ENCODE measurements at places on chromosomes 5 and 9.
A peak's percentile ranks its signal among the peaks of the same experiment; 100 is the strongest.

- no peak overlapping the region for H3K4me3 ChIP-seq
- no peaks in the 10 kb centered on the region for H3K36me3 ChIP-seq
- H3K4me1 ChIP-seq: peaks cover 9% of the 10 kb centered on the region
- peaks cover 5% of the 10 kb centered on the region for H3K27me3 ChIP-seq
- no peak overlapping the region for H3K27ac ChIP-seq
These were observed 81.5 kb downstream of the FAM114A2 start for GRCh38 chr5:153957205-153957604.

GRCh38 chr9:131863306-131863896, 123.5 kb upstream of the RAPGEF1 start:
- peaks cover 2% of the 10 kb centered on the region for H3K36me3 ChIP-seq
- H3K27ac ChIP-seq: no peak overlapping the region
- H3K4me1 ChIP-seq: no peaks in the 10 kb centered on the region
- H3K4me3 ChIP-seq: no peak overlapping the region
- H3K27me3 ChIP-seq: no peaks in the 10 kb centered on the region
- DNase-seq: no peak

DNA sequence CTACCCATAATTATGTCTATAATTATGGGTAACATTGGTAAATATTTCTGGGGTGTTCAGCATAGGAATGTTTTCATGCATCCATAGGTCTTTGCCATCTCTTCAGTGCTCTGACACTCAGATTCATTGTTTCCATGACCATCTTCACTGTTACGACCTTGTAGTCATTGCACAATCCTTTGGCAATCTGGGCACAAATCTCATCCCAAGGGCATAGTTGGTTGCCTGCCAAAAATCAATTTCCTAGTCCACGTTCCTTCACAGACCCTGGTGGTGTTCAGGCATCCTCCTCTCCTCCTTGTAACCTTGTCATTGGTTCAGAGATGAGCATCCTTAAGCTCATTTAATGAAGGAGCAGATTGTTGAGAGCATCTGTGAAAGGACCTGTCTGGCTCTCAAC, 1400.7 kb downstream of the CDH12 start:
- H3K27me3 ChIP-seq: peaks cover 1% of the 10 kb centered on the region
- H3K4me1 ChIP-seq: no peaks in the 10 kb centered on the region
- DNase-seq: no peak
- H3K36me3 ChIP-seq: no peaks in the 10 kb centered on the region

DNA sequence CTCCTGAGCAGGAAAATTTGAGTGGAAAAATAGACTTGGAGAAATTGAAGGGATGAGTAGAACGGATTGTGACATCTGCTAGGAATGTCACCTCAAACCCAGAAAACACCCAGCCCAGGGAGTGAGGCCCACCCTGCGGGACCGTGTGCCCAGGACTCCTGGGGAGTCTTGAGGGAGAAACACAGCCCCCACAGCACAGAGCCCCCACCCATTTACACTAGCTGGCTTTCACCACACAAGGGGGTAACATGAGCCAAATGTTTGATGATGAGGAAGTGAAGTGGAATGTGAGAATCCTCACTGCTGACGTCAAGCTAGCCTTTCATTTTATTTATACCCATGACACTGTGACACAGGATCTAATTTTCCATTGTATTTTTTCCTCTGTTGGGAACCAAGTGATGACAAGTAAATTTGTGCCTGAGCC, 42.8 kb upstream of the PDE8B start:
- no peaks in the 10 kb centered on the region for H3K4me1 ChIP-seq
- no peak for DNase-seq
- no peak overlapping the region for H3K27ac ChIP-seq
- no peaks in the 10 kb centered on the region for H3K36me3 ChIP-seq
- peaks cover 14% of the 10 kb centered on the region for H3K27me3 ChIP-seq
- H3K4me3 ChIP-seq: no peak overlapping the region

DNA sequence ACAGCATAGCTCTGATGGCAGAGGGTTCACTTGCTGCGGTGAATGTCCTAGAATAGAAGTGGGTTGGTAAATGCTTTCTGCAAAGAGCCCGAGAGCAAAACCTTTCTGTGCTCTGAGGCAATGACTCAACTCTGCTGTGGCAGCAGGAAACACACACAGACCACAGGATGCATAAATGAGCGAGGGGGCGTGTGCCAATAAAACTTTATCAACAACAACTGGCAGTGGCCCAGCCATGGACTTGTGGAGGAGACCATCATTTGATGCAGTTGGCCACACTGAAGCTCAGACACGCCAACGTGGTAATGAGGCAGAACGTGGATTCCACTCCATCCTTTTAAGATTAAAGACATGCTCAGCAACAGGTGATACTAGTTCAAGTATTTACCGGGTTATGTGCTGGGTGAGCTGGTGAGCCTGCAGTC, 6.8 kb downstream of the MRPL36 start:
- DNase-seq: peak; percentile 89
- peaks cover 26% of the 10 kb centered on the region for H3K36me3 ChIP-seq
- H3K4me1 ChIP-seq: peaks cover 81% of the 10 kb centered on the region
- H3K4me3 ChIP-seq: peak overlapping the region; percentile 88

- peaks cover 5% of the 10 kb centered on the region for H3K27me3 ChIP-seq
- no peak for DNase-seq
- H3K4me3 ChIP-seq: no peak overlapping the region
- H3K36me3 ChIP-seq: no peaks in the 10 kb centered on the region
- no peak overlapping the region for H3K27ac ChIP-seq
These were observed 67.1 kb upstream of the PLPP6 start for GRCh38 chr9:4594994-4595393.

GRCh38 chr5:59393585-59394420, 499.7 kb downstream of the PDE4D start:
- no peaks in the 10 kb centered on the region for H3K4me1 ChIP-seq
- H3K27me3 ChIP-seq: peaks cover 7% of the 10 kb centered on the region
- DNase-seq: no peak
- H3K4me3 ChIP-seq: no peak overlapping the region
- no peak overlapping the region for H3K27ac ChIP-seq
- no peaks in the 10 kb centered on the region for H3K36me3 ChIP-seq

DNA sequence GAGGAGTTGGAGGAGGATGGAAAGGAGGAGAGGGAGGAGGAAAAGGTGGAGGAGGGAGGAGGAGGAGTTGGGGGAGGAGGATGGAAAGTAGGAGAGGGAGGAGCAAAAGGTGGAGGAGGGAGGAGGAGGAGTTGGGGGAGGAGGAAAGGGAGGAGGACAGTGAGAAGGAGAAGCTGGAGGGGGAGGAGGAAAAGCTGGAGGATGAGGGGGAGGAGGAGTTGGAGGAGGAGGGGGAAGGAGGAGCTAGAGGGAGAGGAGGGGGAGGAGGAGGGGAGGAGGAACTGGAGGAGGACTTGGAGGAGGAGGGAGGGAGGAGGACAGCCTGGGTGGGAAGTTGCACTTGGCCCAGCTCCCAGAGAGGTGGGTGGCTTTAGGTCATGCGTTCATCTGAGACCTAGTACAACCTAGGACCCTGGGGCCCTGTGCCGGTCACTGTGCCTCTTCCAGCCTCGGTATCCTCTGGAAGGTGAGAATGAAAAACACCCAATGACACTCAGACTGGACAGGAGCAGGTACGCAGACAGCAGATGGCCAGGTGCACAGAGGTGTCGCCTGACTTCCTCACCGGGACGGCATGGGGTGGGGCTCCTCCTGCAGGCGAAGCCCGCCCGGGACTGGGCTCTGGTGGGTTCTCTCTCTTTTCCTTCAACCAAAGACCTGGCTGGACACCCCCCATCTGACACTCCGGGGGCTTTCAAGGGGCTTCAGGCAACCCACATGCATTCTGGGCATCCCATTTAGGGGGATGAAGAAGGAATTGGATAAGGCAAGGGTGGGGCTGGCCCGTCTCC, 12.2 kb upstream of the SLC2A6 start:
- H3K36me3 ChIP-seq: no peaks in the 10 kb centered on the region
- peaks cover 2% of the 10 kb centered on the region for H3K27me3 ChIP-seq
- no peak for DNase-seq
- H3K4me1 ChIP-seq: peaks cover 2% of the 10 kb centered on the region
- no peak overlapping the region for H3K4me3 ChIP-seq

GRCh38 chr9:122125158-122125508, 32.0 kb upstream of the TTLL11 start:
- H3K4me3 ChIP-seq: no peak overlapping the region
- H3K27me3 ChIP-seq: peaks cover 25% of the 10 kb centered on the region
- DNase-seq: peak; percentile 81
- H3K4me1 ChIP-seq: peaks cover 10% of the 10 kb centered on the region
- H3K36me3 ChIP-seq: no peaks in the 10 kb centered on the region

All from activated CD4-positive, alpha-beta memory T cell treated with anti-CD3 and anti-CD28 coated beads, Interleukin-2, amount 10 ng/mL, durations not matched to agents 7 days and 5 days (primary cell).